ENCODE measurements at places on chromosomes 12 and 14.
A peak's percentile ranks its signal among the peaks of the same experiment; 100 is the strongest.

DNA sequence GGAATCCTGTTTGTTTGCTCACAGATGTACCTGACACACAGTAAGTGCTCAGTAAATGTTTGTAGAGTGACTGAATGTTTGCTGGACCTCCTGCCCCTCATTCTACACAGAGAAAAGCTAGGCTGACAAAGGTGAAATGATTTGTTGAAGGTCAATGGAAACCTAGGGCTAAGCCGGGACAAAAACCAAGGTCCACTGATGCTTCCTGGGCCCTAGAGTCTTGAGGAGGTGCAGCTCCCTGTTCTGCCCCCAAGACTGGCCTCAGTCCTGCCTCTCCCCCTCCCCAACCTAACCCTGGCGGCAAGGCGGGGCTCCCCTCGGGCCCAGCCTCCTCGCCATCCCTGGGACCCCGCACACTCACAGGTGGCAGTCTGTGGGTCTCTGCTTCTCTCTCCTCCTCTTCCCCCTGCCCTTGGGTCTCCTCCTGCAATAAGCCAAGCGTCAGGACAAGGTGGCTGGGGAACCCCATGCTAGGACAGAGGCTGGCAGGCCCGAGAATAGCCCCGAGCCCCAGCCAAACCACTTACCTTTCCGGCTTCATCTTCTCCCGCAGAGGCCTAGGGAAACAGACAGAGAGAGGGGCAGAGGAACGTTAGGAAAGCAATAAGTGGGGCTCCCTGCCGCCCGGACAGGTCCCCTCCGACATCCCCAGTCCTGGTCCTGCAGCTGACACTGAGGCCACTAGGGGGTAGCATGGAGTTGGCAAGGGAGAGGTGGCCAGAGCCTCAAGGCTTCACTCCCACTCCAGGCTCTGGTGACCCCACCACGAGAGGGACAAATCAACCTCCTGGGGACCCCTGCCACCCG, 9.3 kb downstream of the PGF start:
- peak; percentile 58 for DNase-seq

DNA sequence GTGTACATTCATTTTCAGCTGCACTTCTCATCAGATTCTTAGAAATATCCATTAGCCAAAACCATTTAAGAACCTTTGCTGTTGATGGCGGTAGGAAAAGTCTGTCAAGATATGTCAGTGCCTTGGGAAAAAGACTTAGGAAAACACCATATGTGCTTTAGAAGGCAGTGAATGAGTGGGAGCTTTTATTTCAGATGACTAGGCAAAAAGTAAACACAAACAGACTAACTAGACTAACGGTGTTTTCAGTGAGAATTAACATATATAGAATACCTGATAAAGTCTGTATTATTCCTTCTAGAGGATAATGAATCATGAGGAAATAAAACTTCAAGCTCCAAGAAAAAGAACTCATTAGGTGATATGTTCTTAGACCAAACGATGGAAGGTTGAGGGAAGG, 418.9 kb downstream of the NAV3 start:
- DNase-seq: no peak

DNA sequence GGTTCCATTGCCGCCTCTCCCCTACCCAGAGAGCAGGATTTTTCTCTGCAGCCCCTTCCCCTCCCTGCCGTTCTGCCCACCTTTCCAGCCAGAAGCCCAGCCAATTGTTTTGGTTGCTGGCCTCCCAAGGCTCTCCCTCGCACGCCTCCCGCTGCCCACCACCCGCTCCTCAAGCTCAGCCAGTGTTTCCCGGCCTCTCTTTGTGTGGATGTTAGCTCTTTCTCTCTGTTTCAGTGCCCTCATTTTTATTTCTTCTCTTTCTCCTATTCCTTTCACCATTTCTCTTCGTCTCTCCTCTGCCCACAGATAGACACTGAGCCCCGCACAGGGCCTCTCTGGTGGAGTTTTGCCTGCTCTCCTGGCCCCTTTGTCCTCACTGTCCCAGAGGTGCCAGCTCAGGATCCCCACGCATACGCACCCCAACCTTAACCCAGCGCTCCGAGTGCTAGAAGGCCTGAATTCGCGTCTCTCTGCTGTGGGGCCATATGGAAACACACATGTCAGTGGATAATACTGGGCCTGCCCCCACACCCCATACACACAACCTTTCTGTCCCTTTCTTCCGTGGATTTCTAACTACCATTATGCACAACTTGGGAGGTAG, 54.9 kb downstream of the SMUG1 start:
- no peak for DNase-seq

DNA sequence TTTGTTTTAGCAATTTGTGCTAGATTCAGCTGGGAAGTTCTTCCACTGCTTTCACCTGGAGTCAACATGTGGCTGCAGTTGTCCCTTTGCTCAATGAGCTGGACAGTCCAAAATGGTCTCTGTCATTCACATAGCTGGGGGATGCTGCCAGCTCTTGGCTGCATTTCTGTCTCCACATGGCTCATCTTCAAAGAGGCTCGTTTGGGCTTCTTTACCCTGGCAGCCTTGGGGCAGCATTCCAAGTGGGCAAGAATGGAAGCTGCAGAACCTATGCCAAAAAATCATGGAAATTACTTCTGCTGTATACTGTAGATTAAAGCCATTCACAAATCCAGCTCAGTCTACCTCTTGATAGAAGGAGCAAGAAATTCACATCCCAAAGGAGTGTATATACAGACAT, 199.1 kb downstream of the SLC5A8 start:
- no peak for DNase-seq

GRCh38 chr14:69473946-69474345, 10.6 kb upstream of the PLEKHD1 start:
- no peak for DNase-seq

GRCh38 chr14:94517641-94518257, 8.5 kb upstream of the SERPINA12 start:
- DNase-seq: no peak

GRCh38 chr12:103929784-103930033, 501 bp upstream of the HSP90B1 start:
- no peak for DNase-seq

GRCh38 chr12:54220092-54220557, 31.3 kb upstream of the SMUG1 start:
- peak; percentile 29 for DNase-seq

- DNase-seq: no peak
These were observed 388.1 kb downstream of the CCDC91 start for GRCh38 chr12:28578361-28578760.

GRCh38 chr14:26597589-26598080, at the start of gene NOVA1:
Gene NOVA1, minus strand, starts transcription at chr14:26598033. Its CDS starts 597 bp downstream, at chr14:26597436.
- DNase-seq: no peak

DNA sequence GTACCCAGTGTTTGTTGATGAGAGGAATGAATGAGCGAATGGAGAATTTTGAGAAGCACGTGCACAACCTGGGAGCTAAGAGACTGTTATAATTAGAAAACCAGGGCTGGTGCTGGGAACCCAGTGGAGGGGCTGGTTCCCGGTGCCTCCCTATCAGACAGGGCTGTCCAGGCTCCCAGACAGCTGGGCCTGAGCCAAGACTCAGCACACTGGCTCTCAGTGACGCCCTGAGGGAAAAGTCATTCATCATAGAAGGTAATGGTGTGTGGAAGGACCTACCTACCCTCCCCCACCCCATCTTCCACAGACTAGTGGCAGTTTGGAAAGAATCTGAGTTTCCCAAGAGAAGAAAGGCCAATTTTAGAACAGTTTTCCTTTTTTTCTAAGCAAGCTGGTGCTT, 34.7 kb downstream of the KCNA5 start:
- DNase-seq: no peak

GRCh38 chr12:107567876-107568619, 117.6 kb upstream of the PWP1 start:
- no peak for DNase-seq

GRCh38 chr14:54766276-54767138, 136.1 kb downstream of the GCH1 start:
- no peak for DNase-seq

GRCh38 chr14:25237845-25238244, 187.9 kb upstream of the STXBP6 start:
- no peak for DNase-seq

DNA sequence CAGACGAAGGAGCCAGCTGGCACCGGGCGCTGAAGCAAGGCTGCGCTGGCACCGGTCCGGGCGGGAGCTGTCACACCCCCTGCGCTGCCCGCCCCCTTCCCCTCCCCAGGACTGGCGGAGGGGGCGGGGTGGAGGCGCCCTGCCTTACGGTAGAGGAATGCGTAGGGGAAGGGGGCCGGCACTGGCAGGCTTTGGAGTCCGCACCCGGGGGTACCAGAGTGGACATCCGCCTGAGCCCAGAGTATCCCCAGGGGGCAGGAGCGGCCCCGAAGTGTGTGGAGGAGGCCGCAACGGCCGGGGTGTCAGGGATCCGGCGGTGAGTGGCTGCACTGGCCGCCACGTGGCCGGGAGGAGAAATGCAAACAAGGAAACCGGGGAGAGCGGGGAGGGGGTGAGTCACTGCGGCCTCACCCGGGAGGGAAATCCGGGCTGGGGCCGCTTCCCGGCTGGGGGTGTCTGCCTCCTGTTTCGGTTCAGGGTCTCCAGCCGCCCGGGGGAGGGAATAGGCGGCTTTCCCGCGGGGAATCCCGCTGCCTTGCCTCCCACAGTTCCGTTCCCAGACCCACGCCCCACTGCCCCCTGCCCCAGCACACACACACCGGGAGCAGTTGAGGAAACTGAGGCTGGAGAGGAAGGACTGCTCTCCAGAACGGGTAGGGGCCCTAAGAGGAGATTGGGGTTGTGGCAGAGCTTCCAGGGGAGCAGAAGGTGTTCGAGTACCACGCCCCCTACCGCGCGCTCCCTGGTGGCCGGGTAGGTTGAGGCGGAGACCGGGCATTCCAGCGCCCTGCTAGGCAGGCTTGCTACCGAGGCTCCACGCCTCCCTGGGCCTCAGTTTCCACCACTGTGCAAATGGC, at the start of gene RAPGEF3:
Gene RAPGEF3 (minus strand): TSS at position 47 of the 857 bp plus-strand sequence. CDS start 324 bp downstream, outside the sequence.
- peak; percentile 42 for DNase-seq

DNA sequence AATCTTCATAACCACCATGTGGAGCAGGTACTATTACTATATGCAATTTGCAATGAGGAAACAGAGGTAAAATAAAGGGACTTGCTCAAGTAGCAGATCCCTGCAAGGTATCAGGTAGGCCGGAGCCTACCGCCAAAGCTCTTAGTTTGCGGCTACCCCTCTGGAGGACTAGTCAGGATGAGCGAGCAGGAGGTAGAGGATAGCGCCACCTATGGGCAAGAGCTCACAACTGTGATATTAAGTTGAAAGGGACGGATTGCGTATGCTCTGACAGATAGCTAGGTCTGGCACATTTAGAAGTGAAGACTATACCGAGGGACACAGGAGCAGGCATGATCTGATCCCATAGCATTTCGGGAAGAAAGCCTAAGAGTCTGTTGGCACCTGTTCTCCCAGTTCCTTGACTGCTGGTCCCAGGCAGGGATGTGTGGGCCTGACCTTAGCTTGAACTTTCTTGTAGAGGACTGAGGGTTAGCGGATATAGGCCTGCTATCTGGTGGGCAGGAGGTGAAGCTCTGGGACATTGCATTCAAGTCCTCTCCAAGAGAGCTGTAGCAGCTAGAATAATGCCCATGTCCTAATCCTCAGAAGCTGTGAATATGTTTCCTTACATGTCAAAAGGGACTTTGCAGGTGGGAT, 48.0 kb downstream of the SLC17A8 start:
- no peak for DNase-seq

DNA sequence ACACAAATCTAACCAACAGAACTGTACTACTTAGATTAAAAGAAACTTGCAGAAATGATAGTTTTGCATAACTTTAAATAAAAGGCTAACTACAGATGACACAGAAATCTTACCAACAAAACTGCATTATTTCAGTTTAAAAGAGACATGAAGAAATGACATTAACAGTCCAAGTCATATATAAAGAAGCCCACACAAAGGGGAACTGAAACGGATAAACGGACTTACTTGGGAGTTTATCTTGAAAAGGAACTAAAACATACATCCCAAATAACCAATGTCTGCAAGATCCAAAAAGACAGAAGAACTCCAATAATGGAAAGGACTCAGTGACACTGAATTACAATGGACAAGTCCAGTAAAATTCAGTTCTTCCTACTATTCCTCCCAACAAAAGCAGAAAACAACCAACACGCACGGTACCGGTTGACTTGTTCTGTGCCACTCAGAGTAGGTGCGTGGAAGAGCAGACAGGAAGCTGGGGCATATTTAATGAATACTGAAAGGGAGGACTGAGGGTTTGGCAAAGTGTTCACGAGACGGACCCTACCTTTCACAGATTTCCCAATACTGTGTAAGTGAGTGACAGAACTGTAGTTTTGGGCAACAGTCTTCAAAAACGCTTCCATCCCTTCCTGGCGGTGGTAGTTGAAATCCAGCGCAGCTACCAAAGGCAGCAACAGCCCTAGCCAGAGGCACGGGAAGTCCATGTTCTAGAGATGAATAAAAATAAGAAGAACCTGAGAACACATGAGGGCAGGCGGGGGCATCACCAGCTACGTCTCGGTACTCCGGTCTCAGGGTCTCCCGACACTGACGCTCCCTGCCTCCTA, 627 bp downstream of the CPM start:
- no peak for DNase-seq

GRCh38 chr12:95790917-95791849, 619 bp upstream of the NTN4 start:
- no peak for DNase-seq

GRCh38 chr14:75709207-75709812, 48.3 kb downstream of the TTLL5 start:
- peak; percentile 22 for DNase-seq

DNA sequence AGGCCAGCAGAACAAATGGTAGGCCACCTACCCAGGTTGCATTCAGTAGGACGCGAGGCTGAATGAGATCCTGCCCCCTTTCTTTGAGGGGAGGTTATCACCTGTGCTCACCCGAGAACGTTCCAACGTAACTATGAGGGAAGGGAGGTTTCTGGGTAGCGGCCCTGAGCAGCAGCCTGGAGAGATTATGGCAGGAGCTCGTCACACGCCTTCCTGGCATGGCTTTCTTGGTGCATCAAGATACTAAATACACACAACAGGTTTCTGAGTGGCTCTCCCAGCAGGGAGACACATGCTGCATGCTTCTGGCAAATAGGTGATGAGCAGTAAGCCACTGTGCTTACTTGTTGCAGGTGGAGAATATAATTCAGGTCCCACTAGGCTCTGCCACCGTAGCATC, 147.7 kb downstream of the CALM1 start:
- DNase-seq: no peak

- no peak for DNase-seq
These were observed 1.2 kb downstream of the FBRSL1 start for GRCh38 chr12:132491138-132491663.

DNA sequence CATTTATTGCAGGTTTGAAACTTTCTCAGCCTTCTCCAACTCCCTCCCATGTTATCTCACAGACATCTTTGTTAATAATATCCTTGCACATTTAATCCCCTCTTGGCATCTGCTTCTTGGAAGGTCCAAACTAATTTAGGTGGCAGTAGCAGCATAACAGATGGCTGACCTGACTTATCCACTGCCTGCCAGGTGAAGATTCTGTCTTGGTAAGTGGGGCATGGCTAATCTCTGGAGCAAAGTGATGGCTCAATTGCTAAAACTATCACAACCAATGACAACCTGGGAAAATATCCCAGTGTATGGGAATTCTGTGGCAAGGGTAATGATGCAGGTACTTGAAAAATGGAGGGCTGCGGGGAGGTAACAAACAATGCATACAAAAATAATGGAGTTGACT, 58.2 kb upstream of the ALG10B start:
- DNase-seq: no peak

Measured in stimulated activated CD4-positive, alpha-beta T cell treated with anti-CD3 and anti-CD28 coated beads, TNF-alpha, amount 100 ng/mL, for 1 hour (primary cell).